ENCODE measurements at places on chromosomes 4 and X. TPM values are rescaled to one million over a fixed set of nuclear protein-coding genes. Genes with fewer than 3 reads are reported as not detected.

BTK gene
- total RNA-seq, result not detected

RBM46 gene
- not detected for total RNA-seq

VSIG4 gene
- not detected for total RNA-seq

IGFBP7 gene
- 33.2 TPM for total RNA-seq

SORCS2 gene
- 0.36 TPM for total RNA-seq

PGRMC2 gene
- 24.4 TPM for total RNA-seq

SPATA18 gene
- total RNA-seq, result 4.7 TPM

EDA gene
- total RNA-seq, result under 0.01 TPM

FGF5 gene
- 18.6 TPM for total RNA-seq

CFI gene
- total RNA-seq, result 0.28 TPM

PABPC1L2B gene
- total RNA-seq, result not detected

ANKRD50 gene
- total RNA-seq, result 35.3 TPM

SSX4 gene
- not detected for total RNA-seq

NLGN4X gene
- total RNA-seq, result not detected

UGT2B11 gene
- total RNA-seq, result not detected

ETDA gene
- total RNA-seq, result not detected
